ENCODE measurements at places on chromosomes 4 and X. TPM values are rescaled to one million over a fixed set of nuclear protein-coding genes. Genes with fewer than 3 reads are reported as not detected.

GRCh38 chr4:35883108-35883507 lies 361.2 kb downstream of the ARAP2 start:
- H3K27ac ChIP-seq = no peak overlapping the region
- H3K27me3 ChIP-seq = no peaks in the 10 kb centered on the region
- H3K4me3 ChIP-seq = no peak overlapping the region
- H3K36me3 ChIP-seq = no peaks in the 10 kb centered on the region

Gene PCYT1B
- 0.45 TPM for total RNA-seq

Gene NXF2B
- not detected for total RNA-seq

GRCh38 chr4:98539741-98540140 lies 118.7 kb downstream of the TSPAN5 start:
- H3K4me3 ChIP-seq = no peak overlapping the region
- H3K36me3 ChIP-seq = peaks cover 11% of the 10 kb centered on the region
- no peak overlapping the region for H3K27ac ChIP-seq
- no peak for DNase-seq
- H3K27me3 ChIP-seq = no peaks in the 10 kb centered on the region

Gene SYTL5
- not detected for total RNA-seq

GRCh38 chr4:6154875-6155274 lies 45.5 kb downstream of the JAKMIP1 start:
- H3K36me3 ChIP-seq = peaks cover 73% of the 10 kb centered on the region
- no peak for DNase-seq
- H3K4me3 ChIP-seq = no peak overlapping the region
- H3K27ac ChIP-seq = peak overlapping the region; percentile 74
- peaks cover 85% of the 10 kb centered on the region for H3K4me1 ChIP-seq

DNA sequence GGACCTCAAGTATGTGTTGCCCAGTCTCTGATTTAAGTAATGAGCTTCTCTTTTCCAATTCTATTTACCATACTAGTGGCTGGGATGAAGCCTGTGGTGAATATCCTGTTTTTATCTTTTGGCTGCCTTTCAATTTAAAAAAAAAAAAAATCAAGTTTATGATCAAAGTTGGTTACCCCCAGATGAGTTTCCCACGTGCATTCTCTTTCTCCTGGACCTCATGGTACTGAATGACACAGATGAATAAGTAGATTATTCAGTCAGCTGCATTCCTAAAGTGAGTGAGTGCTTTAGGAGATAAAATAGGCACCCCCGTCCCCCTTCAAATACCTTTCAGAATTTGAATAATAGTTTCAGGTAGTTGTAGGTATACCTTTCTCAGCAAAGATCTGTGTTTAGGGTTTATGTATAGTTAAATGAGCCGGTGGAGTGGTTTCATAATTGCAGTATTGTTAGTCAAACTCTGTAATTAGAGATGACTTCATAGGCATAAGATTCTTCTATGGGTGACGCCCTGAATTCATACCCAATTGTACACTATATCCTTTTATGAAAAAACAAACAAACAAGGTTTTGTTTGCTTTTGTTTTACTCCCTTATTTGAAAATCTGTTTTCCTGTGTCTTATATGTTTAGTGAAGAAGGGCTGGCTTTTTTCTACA lies 41.9 kb downstream of the PLS3 start:
- no peaks in the 10 kb centered on the region for H3K36me3 ChIP-seq
- DNase-seq = no peak
- H3K4me1 ChIP-seq = no peaks in the 10 kb centered on the region
- no peak overlapping the region for H3K27ac ChIP-seq
- H3K27me3 ChIP-seq = no peaks in the 10 kb centered on the region

DNA sequence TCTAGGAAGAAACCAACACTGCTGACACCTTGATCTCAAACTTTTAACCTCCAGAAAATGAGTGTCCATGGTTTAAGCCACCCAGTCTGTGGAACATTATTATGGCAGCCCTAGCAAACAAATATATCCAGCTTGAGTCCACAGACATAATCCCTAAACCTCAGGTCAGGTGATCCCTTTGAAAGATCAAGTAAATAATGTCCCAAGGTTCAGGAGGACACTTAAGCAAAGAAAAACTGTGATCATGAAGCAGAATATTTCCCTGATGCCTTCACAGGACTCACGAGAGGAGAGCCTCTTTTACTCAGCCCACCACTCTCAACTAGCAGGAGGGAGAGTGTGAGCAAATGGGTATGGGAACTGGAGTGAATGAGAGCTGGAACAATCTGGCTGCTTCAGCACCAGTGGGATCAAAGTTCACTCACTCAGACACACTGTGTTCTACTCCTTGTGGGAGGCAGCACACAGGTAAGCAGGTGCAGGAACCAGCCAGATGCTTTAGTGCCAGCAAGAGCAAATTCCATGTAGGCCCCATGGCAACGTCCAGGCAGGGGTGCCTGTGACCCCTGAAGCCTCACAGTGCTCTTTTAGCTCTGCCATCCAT lies 608.4 kb downstream of the RAB28 start:
- DNase-seq = no peak
- H3K27ac ChIP-seq = no peak overlapping the region
- no peaks in the 10 kb centered on the region for H3K27me3 ChIP-seq
- H3K36me3 ChIP-seq = no peaks in the 10 kb centered on the region
- no peak overlapping the region for H3K4me3 ChIP-seq

Gene PRAF2
- 23.9 TPM for total RNA-seq

DNA sequence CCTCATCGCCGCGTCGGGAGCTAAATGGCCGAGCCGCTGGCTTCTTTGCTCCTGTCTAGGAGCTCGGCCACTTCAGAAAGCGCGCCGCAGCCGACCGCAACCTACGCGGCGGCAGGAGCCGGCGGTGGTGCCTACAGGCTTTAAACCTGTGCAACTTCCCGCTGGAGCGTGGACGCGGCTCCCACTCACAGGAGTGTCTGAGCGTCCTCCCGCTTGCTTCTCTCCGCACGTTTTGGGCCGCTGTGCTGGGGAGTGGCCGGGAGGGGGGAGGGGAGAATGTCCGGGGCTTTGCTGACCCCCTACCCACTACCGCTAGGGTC lies 1.0 kb downstream of the NHSL2 start:
- H3K36me3 ChIP-seq = no peaks in the 10 kb centered on the region
- no peak overlapping the region for H3K27ac ChIP-seq
- H3K27me3 ChIP-seq = peaks cover 52% of the 10 kb centered on the region
- no peaks in the 10 kb centered on the region for H3K4me1 ChIP-seq

DNA sequence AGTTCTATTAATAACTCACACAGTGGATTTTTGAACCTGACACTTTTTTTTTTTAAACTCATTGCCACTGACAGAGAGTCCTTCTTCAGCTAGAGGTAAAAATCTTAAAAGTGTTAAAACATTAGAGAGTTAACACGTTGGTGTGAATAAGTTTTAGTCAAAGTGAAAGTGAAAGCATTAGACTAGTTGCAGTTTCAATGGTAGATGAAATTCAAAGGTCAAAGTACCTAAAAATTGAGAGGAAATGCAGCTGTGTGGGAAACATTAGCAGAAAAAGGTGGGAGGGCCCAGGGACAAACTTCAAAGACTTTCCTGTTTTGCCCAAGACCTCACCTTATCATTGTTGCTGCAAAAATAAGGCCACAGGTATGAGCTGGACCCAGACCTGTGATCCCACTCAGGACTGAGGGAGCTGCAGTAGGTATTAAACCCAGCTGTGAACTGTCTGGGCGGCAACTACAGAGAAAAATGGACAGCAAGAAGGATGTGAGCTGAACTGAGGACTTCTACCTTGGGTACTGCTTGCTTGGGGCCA lies 17.6 kb upstream of the GABRA4 start:
- H3K4me3 ChIP-seq = no peak overlapping the region
- no peaks in the 10 kb centered on the region for H3K27me3 ChIP-seq
- peaks cover 15% of the 10 kb centered on the region for H3K4me1 ChIP-seq
- peak; percentile 27 for DNase-seq

GRCh38 chr4:83248486-83248885 lies 36.1 kb downstream of the COQ2 start:
- H3K27me3 ChIP-seq = peaks cover 54% of the 10 kb centered on the region
- peaks cover 23% of the 10 kb centered on the region for H3K4me1 ChIP-seq

Gene ZNF275
- 16.7 TPM for total RNA-seq

GRCh38 chr4:72320223-72320948 lies 248.6 kb downstream of the ADAMTS3 start:
- H3K4me1 ChIP-seq = peaks cover 10% of the 10 kb centered on the region
- H3K27me3 ChIP-seq = peaks cover 3% of the 10 kb centered on the region
- H3K36me3 ChIP-seq = no peaks in the 10 kb centered on the region
- no peak overlapping the region for H3K4me3 ChIP-seq

DNA sequence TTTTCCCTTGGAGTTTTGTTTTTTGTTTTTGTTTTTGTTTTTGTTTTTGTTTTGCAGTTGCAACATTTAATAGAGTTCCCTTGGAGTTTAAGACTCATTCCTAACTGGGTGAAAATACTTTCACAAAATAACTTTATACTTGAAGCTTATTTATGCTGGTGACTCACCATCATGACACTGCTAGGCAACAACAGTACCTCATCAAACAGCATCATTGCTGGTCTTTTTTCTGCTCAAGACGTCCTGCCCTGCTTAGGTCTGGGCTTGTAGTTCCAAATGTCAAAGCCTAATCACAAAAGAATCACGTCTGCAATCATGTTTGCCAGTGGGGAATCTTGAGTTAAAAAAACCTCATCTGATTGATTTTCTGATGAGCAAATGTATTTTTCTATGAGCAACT lies 105.7 kb upstream of the PRPS2 start:
- H3K27ac ChIP-seq = no peak overlapping the region
- no peaks in the 10 kb centered on the region for H3K36me3 ChIP-seq
- peaks cover 9% of the 10 kb centered on the region for H3K27me3 ChIP-seq
- DNase-seq = no peak

- no peak overlapping the region for H3K27ac ChIP-seq
- peaks cover 5% of the 10 kb centered on the region for H3K4me1 ChIP-seq
- peaks cover 50% of the 10 kb centered on the region for H3K36me3 ChIP-seq
Measured at GRCh38 chr4:36115312-36115711, 129.0 kb downstream of the ARAP2 start.

DNA sequence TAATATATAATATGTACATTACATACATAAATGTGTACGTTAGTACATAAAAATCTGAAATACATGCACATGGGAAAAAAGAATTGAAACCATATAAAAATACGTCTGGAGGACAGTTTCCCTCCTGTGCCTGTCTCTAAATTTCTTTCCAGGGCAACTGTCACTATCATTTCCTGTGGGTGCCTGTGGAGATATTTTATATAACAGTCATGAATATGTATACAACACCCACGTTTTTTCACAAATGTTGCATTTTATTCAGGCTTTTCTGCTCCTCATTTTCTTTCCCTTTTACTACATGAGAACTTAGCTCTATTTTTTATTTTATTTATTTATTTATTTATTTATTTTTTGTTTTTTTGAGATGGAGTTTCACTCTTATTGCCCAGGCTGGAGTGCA lies 24.2 kb upstream of the GRPEL1 start:
- DNase-seq = no peak
- no peak overlapping the region for H3K27ac ChIP-seq
- peaks cover 26% of the 10 kb centered on the region for H3K27me3 ChIP-seq
- no peaks in the 10 kb centered on the region for H3K36me3 ChIP-seq

- H3K27ac ChIP-seq = no peak overlapping the region
- no peak for DNase-seq
- H3K27me3 ChIP-seq = no peaks in the 10 kb centered on the region
- H3K4me3 ChIP-seq = no peak overlapping the region
- H3K36me3 ChIP-seq = no peaks in the 10 kb centered on the region
- H3K4me1 ChIP-seq = no peaks in the 10 kb centered on the region
Measured at GRCh38 chr4:163744861-163745260, 250.4 kb downstream of the TMA16 start.

Gene F8
- total RNA-seq = 8.9 TPM

Gene HSD17B13
- total RNA-seq = 0.30 TPM

GRCh38 chr4:42643685-42644084 lies 13.2 kb downstream of the ATP8A1 start:
- no peak for DNase-seq
- H3K36me3 ChIP-seq = no peaks in the 10 kb centered on the region
- no peak overlapping the region for H3K27ac ChIP-seq
- H3K4me3 ChIP-seq = no peak overlapping the region

DNA sequence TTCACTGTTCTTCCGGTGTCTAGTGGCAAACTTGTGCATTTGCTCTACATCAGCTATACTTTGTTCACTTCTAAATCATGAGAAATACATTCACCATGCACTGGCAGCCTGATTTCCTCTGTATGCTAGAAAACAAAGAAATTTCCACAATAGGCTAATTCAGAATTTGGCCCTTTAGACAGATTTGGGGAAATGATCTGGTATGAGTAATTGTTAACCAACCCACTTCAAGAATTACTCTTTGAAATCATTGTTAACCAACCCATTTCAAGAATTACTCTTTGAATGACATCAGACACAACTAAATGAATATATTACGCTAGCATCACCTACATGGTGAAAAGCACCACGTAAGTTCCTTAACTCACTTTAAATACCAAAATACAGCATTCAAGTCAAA lies 14.6 kb downstream of the APBB2 start:
- no peaks in the 10 kb centered on the region for H3K4me1 ChIP-seq
- no peak overlapping the region for H3K4me3 ChIP-seq
- H3K27me3 ChIP-seq = peaks cover 24% of the 10 kb centered on the region
- DNase-seq = no peak
- no peak overlapping the region for H3K27ac ChIP-seq

GRCh38 chr4:78481180-78481579 lies 70.4 kb upstream of the ANXA3 start:
- H3K36me3 ChIP-seq = no peaks in the 10 kb centered on the region
- H3K4me1 ChIP-seq = no peaks in the 10 kb centered on the region
- no peak overlapping the region for H3K27ac ChIP-seq
- no peak for DNase-seq
